ENCODE measurements at places on chromosomes 1 and 21. TPM values are rescaled to one million over a fixed set of nuclear protein-coding genes. Genes with fewer than 3 reads are reported as not detected.

GRCh38 chr1:119336848-119337247 lies 31.7 kb upstream of the HAO2 start:
- DNase-seq: no peak

DNA sequence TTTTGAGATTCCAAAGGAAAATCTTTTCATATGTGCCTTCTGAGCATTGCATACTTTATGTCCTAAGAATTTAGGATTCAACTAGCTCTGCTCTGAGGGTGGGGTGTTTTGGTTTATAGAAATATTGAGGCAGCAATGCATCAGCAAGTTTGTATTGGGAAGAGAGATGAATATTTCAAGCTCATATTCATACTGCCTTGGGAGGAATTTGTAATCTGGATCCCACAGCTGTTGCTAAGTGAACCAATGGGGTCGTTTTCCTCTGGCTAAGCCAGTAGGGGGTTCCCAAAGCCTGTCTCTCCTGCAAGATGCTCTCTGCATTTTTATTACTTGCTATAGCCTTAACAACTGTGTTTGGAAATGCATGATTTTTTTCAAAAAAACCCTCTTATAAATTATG lies 130.6 kb downstream of the SNX7 start:
- DNase-seq: no peak

DNA sequence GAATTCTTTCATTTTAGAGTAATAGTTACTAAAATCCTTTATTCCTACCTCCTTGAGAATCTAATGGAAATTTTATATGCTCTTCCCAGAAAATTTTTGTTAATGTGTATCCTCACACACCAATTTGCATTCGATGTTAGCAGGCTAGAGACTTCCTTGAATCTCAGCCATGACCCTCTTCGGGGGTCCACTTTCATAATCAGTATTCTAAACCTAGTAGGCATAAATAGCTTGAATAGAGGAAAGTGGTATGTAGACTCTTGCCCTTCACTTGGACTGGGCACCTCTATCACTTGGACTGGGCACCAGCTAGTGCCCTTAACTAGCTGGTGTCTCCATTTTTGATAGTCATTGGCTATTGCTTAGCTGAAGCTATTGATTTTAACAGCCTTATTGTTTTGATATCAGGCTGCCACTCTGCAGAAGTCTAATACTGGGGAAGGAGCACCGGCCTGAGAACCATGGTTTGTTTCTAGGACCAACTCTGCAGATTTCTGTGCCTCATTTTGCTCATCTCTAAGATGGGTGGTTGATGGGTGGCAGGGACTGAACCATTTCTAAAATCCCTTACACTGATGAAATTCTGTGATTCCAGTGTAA lies 42.8 kb downstream of the MRPL39 start:
- no peak for DNase-seq

- DNase-seq: no peak
Measured at GRCh38 chr1:9558271-9558945, 19.1 kb downstream of the SLC25A33 start.

DNA sequence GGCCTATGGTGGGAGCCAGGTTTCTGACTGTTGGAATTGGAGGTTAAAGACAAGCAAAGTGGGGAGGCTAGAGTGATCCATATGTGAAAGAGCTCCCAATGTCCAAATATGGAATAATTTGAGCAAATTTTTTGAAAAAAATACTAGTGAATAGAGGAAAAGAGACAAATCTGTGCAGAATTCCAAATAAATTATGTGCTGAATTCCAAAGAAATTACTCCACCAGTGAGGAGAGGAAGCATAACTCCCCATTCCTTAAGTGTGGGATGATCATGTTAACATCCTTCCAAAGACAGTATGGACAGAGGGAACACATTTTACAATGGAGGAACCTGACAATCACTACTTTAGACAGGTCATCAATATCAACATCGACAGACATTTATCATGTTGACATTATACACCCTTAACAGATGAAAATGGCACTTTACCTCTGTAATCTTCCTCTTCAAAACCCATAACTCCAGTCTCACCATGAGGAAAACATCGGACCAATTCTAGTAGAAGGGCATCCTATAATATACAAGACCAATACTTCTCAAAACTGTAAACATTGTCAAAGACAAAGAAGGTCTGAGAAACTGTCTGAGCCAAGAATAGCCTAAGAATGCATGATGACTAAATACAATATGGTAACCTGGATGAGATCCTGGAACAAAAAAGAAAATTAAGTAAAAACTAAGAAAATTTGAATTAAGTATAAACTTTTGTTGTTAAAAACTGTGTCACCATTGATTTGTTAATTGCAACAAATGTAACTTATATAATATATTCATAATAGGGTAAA lies 71.5 kb upstream of the RGS4 start:
- DNase-seq: no peak

- no peak for DNase-seq
Measured at GRCh38 chr1:163820226-163820625, 498.5 kb downstream of the NUF2 start.

GRCh38 chr1:227845147-227845458 lies 29.6 kb downstream of the PRSS38 start:
- DNase-seq: no peak

- no peak for DNase-seq
Measured at GRCh38 chr1:31627301-31627929, 9.9 kb downstream of the HCRTR1 start.

- no peak for DNase-seq
Measured at GRCh38 chr1:239006276-239006675, 380.1 kb upstream of the CHRM3 start.

DNA sequence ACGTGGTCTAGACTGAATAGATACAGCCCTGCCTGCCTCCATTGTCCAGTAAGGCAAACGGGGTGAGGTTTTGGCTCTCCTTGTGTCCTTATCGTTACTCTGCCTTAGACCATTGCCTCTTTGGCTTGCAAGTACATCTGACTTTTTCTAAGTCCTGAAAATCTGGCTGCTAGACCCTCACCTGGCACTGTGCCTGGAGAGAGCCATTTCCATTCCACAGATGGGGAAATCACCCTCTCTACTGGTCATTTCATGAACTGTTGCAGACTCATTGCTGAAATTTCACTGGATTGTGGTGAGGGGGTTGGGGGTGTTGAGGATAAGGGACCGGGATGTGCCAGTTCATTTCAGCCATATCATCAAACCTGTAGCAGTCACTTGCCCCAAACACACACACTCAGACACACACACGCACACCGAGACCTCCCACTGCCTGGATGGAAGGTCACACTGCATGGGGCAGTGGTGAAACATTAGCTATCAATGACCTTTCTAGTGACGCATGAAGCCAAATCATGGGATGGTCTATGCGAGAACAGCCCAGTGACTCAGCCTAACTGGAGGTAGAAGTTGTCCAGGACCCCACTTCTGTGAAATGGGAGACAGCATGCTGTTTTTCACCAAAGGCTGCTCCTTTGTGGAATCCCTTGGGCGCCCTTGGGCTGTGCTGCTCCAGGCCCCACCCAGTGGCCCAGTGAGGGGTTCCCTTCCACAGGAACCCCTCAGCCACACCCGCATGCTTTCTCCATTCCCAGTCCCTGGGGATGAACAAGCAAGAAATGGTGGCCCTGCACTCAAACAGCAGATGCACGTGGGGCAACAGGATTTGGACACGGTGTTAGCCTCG lies 34.9 kb upstream of the VASH2 start:
- DNase-seq: peak; percentile 40

DNA sequence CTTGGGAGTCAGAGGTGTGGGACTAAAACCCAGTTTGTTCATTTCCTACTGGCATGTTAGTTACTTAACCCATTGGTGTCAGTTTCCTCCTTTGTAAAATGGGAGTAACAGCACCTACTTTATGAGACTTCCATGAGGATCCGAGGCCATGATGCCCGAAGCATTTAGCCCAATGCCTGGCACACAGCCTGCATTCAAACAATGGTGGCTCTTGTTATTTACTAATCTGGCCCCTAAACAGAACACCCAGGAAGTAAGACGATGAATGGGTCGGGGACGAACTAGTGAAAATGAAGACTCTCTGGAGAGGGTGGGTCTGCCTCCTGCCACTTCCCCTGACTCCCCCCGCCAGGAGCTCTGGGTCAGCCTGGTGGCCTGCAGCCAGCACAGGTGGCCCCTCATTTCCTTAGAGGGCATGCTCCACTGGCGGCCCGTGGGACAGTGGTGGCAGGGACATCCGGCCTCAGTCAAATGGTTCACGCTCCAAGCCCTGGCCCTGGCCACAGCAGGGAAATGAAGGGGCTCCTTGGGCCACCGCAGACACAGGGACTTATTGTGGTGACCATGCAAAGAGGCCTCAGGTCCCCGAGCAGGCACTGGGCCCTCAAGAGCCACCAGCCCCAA lies 9.5 kb upstream of the TAS1R2 start:
- DNase-seq: no peak

GRCh38 chr1:239976130-239976968 lies 115.3 kb upstream of the FMN2 start:
- DNase-seq: no peak

- DNase-seq: no peak
Measured at GRCh38 chr1:23209770-23210169, 7.5 kb downstream of the HTR1D start.

GRCh38 chr1:25973610-25974321 lies 24.1 kb downstream of the PAFAH2 start:
- DNase-seq: no peak

DNA sequence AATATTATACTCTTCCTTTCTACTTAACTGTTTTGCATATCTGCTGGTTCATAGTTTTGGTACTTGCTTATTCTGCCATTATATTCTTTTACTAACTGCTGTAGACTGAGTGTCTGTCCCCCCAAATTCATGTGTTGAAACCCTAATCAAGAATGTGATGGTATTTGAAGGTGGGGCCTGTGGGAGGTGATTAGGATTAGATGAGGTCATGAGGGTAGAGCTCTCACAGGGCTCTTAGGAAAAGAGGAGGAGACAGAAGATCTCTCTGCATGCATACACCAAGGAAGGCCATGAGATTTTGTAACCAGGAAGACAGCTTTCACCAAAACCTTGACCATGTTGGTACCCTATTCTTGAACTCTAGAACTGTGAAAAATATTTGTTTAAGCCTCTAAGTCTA lies 354.1 kb upstream of the B3GALT2 start:
- no peak for DNase-seq

GRCh38 chr1:60596791-60597750 lies 485.3 kb upstream of the NFIA start:
- DNase-seq: no peak

DNA sequence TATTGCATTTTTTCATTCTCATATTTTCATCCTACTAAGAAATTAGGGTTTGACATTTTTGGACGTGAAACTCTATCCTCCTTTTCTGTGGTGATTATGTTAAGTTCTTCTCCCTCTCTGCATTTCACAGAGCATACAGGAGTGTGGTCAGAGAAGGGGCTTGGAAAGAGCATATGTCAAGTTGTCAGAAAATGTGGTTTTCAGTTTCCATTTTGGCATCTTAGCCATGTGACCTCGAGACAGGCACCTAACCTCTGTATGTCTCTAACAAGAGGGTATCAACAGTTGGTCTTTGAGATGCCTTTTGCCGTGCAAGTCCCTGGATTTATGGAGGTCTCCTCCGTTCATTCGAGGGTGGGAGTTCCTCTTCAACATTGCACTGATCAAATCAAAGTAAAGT lies 140.7 kb downstream of the CYYR1 start:
- no peak for DNase-seq

GRCh38 chr21:34352556-34352955 lies 11.2 kb upstream of the KCNE2 start:
- no peak for DNase-seq

- peak; percentile 40 for DNase-seq
Measured at GRCh38 chr1:172826096-172826741, 167.3 kb downstream of the FASLG start.

GRCh38 chr1:78855258-78855657 lies 151.3 kb downstream of the ADGRL4 start:
- DNase-seq: no peak

DNA sequence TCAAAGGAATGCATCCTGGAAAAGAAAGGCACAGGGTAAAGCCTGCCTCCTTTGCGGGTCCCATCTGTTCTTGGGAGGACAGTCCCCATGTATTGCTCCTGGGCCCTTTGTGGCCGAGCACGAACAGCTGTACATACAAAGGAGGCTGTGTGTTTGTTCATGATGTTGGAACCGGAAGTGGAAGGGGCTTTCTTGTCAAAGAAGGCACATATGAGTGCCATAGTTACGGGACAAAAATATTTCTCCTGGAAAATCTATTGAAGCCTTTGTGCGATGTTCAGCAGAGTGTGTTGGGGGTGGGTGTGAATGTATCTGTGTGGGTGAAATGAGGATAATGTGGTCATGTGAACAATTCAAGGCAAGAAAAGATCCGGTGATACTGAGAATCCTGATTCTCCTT lies 297.6 kb downstream of the DISC1 start:
- no peak for DNase-seq

DNA sequence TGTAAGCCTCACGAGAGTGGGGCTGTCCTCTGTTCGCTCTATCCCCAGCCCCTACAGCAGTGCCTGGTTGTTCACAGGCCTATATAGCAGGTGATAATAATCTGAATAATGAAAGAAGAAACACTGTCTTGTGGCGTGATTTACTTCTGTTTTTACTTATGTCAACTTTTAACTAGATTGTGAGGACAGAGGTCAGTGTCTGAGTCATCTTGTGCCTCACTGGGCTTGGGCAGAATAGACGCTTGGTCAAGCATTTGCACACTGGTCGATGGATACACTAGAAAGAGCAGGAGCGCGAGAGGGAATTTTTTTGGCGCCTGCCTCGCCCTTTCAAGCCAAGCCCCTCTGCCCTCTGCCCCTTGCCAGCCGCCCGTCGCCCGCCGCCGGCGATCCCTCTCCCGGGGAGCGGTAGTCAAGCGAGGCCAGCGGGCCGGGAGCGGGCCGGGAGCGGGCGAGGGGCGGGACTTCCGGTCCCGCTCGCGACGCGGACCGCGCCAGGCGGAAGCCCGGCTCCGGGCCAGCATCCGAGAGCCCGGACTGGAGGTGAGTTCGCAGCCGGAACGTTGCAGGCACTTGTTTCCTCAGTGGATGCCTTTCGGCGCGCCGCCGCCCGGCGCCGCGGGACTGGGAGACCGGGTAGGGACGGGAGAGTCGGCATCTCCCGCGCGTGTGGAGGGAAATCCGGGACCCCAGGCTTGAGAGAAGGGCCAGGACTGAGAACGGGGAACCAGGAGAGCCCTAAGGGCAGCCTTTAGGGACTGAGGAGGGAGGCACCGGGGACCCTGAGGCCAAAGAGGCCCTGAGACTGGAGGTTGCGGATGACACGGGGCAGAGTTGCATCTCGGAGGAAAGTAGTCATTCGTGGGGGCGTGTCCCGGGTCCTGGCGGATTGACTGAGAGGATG lies at the start of gene DISP1:
Gene DISP1, plus strand, starts transcription at position 504 of the 904 bp plus-strand sequence. CDS start 127,785 bp downstream, outside the sequence.
- peak; percentile 39 for DNase-seq

MAP3K21 gene
- 0.44 TPM for polyA plus RNA-seq

SYDE2 gene
- 6.7 TPM for polyA plus RNA-seq

SDC3 gene
- 107 TPM for polyA plus RNA-seq

LCE1D gene
- polyA plus RNA-seq: not detected

USP48 gene
- 25.1 TPM for polyA plus RNA-seq

TDRD5 gene
- polyA plus RNA-seq: 0.13 TPM

USH2A gene
- not detected for polyA plus RNA-seq

HRNR gene
- polyA plus RNA-seq: not detected

HAO2 gene
- 0.09 TPM for polyA plus RNA-seq

KRTAP13-2 gene
- polyA plus RNA-seq: not detected

SLC35F3 gene
- polyA plus RNA-seq: 0.04 TPM

RGS16 gene
- 5.9 TPM for polyA plus RNA-seq

HSD3B2 gene
- polyA plus RNA-seq: not detected

HCN3 gene
- 3.2 TPM for polyA plus RNA-seq

GPA33 gene
- 0.08 TPM for polyA plus RNA-seq
